Osteocyte (in vitro differentiated cells): ENCODE measurements at places on chromosomes 2 and 18. TPM values are rescaled to one million over a fixed set of nuclear protein-coding genes. Genes with fewer than 3 reads are reported as not detected.

DNA sequence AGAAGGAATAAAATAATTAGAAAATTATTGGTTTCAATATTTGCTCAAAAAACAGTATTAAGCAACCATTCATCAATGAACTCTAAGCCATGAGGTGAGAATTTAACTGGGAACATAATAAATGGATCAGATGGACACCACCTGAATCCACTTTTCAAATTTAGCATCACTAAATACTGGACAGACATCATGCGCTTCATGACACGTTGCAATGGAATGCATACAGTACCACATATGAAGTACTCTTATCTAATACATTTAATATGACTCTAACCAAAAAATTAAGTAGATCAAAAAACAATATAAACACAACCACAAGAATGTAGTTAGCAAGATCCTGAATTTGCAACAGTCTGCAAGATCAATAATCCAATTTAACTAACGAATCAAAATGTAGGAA is 76.6 kb downstream of the COBLL1 start:
- H3K4me3 ChIP-seq, result no peak overlapping the region
- no peak overlapping the region for H3K27ac ChIP-seq
- DNase-seq, result no peak
- H3K36me3 ChIP-seq, result no peaks in the 10 kb centered on the region

- H3K4me3 ChIP-seq, result no peak overlapping the region
- DNase-seq, result no peak
- H3K36me3 ChIP-seq, result peaks cover 14% of the 10 kb centered on the region
- H3K4me1 ChIP-seq, result no peaks in the 10 kb centered on the region
- H3K27ac ChIP-seq, result no peak overlapping the region
Measured at GRCh38 chr2:141271346-141271745, 859.5 kb downstream of the LRP1B start.

DNA sequence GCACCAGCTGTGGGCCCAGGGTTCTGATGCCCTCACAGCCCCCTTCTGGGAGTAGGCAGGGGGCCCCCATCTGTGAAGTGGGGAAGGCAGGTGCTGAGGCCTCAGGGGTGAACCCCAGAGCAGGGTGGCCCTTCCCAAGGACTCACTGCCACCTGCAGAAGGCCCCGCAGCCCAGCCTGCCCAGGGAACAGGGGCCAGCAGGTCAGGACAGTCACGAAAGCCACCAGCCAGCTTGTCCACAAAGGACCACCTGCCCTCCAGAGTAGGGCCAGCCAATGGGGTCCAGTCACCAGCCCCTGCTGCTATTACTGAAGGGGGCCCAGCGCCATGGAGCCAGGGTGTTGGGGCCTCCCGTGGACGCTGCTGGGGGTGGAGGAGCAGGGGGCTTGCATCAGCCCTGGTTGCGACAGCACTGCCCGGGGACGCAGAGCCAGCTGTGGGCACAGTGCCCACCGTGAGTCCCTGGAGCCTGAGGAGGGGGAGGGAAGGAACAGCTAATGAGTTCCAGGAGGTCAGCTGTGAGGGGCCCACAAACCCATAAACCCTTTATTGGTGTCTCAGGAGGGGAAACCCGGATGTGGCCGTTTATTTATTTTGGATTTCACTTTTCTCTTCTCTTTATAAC is 11.5 kb upstream of the SNED1 start:
- no peaks in the 10 kb centered on the region for H3K36me3 ChIP-seq
- H3K27ac ChIP-seq, result no peak overlapping the region
- H3K4me3 ChIP-seq, result no peak overlapping the region
- DNase-seq, result no peak
- peaks cover 20% of the 10 kb centered on the region for H3K27me3 ChIP-seq

GRCh38 chr2:142174176-142174575 is 43.4 kb upstream of the LRP1B start:
- H3K27ac ChIP-seq, result no peak overlapping the region
- H3K27me3 ChIP-seq, result no peaks in the 10 kb centered on the region
- no peaks in the 10 kb centered on the region for H3K36me3 ChIP-seq
- H3K4me1 ChIP-seq, result peaks cover 10% of the 10 kb centered on the region
- H3K4me3 ChIP-seq, result no peak overlapping the region
- no peak for DNase-seq

FAM168B gene
- 111 and 114 TPM in 2 replicates for total RNA-seq

ESPNL gene
- total RNA-seq, result not detected in 2 replicates
